AG10803 (cell line): ENCODE measurements at places on chromosomes 4 and X.

- peak; percentile 31 for DNase-seq
Measured at GRCh38 chr4:56414135-56414670, 21.2 kb downstream of the PPAT start.

- DNase-seq = no peak
Measured at GRCh38 chr4:48815483-48815882, 15.4 kb upstream of the OCIAD1 start.

DNA sequence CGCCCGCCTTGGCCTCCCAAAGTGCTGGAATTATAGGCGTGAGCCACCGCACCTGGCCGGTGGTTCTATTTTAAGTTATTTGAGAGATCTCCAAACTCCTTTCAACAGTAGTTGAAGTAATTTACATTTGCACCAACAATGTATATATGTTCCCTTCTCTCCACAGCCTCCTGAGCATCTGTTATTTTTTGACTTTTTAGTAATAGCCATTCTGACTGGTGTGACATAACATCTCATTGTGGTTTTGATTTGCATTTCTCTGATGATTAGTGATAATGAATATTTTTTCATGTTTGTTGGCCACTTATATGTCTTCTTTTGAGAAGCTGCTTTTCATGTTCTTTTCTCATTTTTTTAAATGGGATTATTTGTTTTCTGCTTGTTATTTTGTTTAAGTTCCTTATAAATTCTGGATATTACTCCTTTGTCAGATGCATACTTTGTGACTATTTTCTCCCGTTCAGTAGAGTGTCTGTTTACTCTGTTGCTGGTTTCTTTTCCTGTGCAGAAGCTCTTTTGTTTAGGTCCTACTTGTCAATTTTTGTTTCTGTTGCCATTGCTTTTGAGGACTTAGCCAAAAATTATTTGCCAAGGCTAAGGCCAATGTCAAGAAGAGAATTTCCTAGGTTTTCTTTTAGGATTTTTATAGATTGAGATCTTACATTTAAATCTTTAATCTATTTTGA is 213.2 kb downstream of the ARHGAP24 start:
- DNase-seq = no peak

DNA sequence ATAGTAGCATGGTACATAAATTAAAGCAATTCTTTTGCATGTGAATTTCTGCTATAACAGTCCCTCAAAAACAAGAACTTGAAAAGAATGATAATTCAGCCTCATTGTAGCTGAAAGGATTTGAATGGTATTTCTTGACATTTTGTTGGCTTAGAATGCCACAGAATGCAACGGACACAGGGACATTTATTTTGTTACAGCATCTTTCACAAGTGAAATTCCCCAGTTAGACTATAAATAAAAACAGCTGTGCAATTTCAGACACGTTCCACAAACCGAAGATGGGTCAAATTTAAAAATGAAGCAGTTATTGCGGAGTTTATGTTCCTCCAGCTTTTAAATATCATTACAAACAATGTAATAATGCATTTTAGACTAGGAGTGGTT is 82.8 kb upstream of the AMELX start:
- peak; percentile 41 for DNase-seq

DNA sequence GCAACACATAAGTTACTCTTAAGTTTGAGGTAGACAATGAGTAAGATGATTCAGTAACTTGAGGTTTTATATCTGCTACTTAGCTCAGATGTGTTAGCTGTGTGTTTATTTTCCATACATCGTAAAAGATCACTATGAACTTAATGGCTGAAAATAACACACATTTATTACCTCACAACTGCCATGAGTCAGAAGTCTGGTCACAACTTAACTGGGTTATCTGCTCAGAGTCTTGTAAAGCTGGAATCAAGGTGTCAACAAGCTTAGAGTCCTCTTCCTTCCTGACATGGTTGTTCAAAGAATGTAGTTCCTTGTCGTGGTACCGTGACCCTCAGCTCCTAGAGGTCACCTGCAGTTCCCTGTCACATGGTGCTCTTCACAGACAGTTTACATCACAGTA is 204.9 kb upstream of the MAGEB2 start:
- DNase-seq = no peak

DNA sequence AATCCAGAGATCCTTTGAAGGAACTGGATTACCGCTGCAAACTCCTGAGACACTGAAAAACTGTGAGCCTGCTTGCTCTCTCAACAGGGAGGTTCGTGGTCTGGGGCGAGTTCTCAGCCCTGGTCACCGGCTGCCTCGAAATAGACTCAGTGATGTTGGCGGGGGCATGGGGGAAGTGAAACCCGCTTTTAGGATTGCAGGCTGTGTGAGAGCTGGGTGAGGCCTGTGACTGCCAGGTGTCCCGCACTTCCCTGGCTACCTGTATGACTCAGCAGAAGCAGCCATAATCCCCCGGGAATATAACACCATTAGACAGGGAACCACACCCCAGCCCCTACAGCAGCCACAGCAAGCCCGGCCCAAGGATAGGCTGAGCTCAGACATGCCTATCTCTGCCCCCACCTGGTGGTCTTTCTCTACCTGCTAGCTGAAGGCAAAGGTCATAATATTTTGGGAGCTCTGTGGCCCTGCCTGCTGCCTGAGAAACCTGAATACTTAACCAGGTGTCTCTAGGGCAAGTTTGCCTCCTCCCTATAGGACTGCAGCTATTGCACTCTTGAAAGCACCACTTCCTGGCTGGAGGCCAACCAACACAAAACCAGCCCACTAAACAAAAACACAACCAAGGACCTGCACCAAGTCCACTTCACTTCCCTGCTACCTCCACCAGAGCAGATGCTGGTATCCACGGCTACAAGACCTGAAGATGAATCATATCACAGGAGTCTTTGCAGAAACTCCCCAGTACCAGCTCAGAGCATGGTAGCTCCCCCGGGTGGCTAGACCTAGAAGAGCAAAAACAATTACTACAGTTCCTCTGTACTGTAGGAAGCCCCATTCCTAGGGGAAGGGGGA is 202.0 kb downstream of the RRAGB start:
- DNase-seq = no peak

GRCh38 chr4:15143551-15143950 is 141.3 kb downstream of the CPEB2 start:
- no peak for DNase-seq

DNA sequence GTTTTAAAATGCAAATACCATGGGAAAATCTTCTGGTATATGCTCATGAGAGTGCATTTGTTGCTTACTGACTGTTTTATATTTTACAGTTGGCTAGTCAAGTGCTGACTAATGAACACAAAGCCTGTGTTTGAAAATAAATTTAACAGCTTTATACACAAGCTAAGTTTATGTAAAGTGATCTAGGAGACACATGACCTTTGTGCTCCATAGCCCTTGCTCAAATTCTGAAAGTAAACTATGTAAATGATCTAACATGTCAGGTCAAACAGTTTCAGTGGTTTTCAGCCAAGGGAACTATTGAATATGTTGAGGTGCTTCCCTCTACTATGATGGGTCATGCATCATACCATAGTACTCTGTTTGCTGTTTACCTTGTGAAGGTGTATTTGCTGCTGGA is 36.7 kb downstream of the DIAPH2 start:
- DNase-seq = no peak

- peak; percentile 86 for DNase-seq
Measured at GRCh38 chr4:128810871-128811570, 1.5 kb downstream of the JADE1 start.

GRCh38 chrX:15350329-15350996 is 15.1 kb upstream of the PIGA start:
- no peak for DNase-seq

GRCh38 chr4:44801384-44801783 is 75.0 kb upstream of the GNPDA2 start:
- DNase-seq = no peak

- peak; percentile 80 for DNase-seq
Measured at GRCh38 chr4:7124689-7125442, 57.0 kb upstream of the GRPEL1 start.

DNA sequence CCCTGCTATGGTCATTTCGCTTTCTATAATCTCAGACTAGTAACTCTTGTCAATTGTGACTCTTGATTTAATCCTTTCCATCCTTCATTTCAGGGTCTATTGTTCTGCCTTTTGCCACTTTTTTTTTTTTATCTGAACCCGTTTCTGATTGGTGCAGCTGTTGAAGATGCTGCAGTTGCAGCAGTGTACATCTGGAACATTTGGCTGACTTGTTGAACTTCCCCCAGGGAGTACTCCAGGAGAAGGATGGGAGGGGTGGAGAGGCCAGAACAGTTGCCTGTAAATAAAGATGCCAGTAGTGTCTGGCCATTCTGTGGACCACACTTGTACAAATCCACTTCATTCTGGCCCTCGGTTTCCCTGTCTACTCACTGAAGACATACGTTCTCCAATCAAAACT is 1.0 kb upstream of the EDA start:
- no peak for DNase-seq

DNA sequence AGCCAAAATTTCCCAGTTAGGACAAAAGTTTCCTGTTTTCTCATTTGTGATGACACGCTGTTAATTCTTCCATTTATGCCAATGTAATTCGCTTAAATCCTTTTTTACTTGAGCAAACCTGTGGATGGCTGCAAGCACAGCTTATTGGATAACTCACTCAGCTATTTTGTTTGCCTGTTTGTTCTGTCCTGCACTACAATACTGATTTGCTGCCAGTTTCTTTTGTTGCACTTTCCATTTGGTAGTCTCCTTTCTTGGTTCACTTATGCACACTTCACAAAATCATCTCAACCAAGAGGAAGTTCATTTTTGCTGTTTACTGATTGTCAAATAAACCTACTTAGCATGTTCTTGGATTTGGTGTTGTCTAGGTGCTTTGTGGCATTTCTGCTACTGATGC is 40.3 kb downstream of the MFAP3L start:
- no peak for DNase-seq

GRCh38 chrX:120575379-120576114 is 14.8 kb upstream of the CUL4B start:
- DNase-seq = no peak
